ENCODE measurements at places on chromosomes 3 and 15.

- no peak for DNase-seq
These were observed 234.9 kb downstream of the CACNA2D3 start for GRCh38 chr3:54357301-54357700.

DNA sequence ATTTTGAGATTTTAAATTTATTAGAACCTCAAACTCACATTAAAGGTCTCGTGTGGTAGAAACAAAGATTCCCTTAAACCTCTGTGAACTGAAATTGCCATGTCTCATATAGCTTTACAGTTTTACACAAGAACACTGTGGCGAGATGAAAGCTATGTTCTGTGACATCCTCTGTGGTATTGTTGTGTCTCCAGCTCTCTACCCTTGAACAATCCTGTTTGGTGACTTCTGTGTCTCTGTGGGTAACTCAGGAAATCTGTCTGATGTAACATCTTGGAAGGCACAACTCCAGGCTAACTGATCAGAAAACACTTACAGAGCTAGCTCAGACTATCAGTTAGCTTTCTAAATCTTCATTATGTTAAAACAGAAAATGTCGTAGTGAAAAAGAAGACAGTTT lies 318.8 kb upstream of the GBE1 start:
- peak; percentile 58 for DNase-seq

GRCh38 chr15:94792196-94792595 lies 560.8 kb downstream of the MCTP2 start:
- DNase-seq, result peak; percentile 53

GRCh38 chr15:65818927-65819562 lies 27.0 kb upstream of the DENND4A start:
- no peak for DNase-seq

- no peak for DNase-seq
These were observed 36.6 kb downstream of the SMAD6 start for GRCh38 chr15:66738595-66738994.

DNA sequence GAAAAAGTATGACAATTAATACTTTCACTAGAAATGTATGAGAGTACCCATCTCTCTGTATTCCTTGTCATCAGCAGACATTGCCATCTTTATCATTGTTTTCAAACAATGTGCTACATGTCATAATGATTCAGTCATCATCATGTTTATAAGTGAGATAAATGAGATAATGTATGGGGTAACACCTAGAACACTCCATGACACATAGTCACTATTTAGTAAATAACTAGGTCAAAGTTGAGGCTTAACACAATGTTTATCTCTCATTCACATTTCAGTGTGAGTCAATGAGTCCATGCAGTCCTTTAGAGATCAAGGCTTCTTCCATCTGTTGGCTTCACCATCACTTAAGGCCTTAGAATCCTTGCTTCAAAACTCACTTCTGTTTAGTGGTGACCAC lies 70.0 kb downstream of the NLGN1 start:
- no peak for DNase-seq

- DNase-seq, result peak; percentile 95
These were observed 21.0 kb downstream of the SLCO2A1 start for GRCh38 chr3:134008630-134009156.

- DNase-seq, result peak; percentile 93
These were observed 29.5 kb upstream of the SMAD3 start for GRCh38 chr15:67035886-67036285.

DNA sequence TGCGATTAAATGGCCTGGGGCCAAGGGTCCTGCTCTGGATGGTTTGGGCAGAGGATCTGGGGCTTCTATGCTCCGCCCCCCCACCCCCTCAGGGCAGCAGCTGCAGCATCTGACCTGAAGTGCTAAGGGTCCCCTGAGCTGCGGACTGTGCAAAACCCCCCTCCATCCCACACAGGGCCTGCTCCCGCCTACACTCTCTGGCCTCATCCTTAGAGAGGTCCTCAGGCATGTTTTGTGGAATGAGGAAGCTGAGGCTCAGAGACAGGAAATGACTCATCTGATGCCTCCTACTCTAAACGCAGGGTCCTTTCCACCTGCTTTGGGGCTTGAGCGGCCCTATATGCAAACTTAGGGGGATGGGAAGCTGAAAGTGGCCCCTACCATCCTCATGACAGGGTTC lies 59.5 kb upstream of the CTSH start:
- peak; percentile 75 for DNase-seq

- DNase-seq, result peak; percentile 47
These were observed 26.2 kb upstream of the ARL8B start for GRCh38 chr3:5095886-5096285.

Measured in fibroblast of skin of abdomen (primary cell).